ENCODE measurements at places on chromosomes 11 and 22.

DNA sequence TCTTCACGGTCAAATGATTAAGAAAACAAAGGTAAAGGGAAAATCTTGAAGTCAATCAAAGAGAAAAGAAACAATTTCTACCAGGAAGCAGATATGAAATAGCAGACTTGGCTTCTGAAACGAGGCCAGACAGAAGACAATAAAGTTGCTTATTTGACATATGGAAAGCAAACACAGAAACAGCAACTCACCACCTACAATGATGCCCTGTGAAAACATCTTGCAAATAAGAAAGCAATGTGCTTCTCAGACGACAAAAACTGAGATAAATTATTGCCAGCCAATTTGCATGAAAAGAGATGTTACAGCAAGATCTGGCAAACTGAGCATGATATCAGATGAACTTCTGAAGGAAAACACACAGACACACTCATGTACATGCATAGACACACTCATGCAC is 45.9 kb upstream of the CTSC start:
- no peak for DNase-seq

DNA sequence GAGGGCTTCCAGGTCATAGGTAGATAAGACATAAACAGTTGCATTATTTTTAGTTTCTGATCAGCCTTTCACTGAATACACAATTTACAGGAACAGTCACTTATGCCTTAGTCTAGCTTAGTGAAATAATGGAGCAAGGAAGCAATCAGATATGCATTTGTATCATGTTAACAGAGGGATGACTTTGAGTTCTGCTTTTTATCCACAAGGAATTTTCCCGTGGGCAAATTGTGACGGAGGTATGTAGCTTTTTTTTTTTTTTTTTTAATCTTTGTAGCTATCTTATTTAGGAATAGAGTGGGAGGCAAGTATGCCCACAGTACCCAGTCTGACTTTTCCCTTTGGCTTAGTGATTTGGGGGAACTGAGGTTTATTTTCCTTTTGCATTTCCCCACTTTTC is 3.4 kb upstream of the NLRP10 start:
- no peak for DNase-seq

DNA sequence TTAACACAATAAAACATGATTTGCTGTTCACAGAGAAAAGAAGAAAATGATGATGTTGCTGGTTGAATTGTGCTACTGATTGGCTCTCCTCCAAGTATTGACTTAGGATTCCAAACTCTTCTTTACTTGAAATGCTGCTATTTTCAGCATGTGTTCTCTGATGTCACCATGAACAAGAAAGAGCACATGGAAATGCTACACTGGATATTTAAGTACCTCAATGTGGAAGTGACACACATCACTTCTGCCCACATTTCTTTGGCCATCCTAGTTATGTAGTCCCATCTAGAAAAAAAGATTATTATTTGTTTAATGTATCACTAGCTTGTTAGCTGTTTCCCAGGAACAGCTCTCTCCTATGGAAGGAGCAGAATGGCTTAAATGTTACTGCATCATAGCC is 27.2 kb downstream of the OR52B2 start:
- no peak for DNase-seq

- no peak for DNase-seq
Measured at GRCh38 chr11:78577495-78577894, 2.8 kb upstream of the NARS2 start.

DNA sequence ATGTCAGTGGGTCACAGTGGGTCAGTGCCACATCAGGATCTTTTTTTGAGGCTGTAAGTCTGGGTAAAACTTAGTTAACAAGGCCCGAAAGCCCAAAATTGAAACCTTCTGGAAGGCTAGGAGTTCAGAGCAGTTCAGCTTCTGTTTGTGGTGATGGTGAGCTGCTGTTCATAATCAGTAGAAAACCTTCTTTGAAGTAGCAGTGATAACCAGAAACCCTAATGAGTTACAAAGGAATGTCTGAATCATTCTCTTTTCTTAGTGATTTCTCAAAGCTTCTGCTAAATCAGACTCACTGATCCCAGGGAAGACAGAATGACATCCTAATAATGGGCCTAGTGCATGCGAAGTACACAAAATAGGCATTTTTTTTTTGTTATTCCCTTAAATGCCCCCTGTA is 124.7 kb downstream of the PARVA start:
- DNase-seq = no peak

DNA sequence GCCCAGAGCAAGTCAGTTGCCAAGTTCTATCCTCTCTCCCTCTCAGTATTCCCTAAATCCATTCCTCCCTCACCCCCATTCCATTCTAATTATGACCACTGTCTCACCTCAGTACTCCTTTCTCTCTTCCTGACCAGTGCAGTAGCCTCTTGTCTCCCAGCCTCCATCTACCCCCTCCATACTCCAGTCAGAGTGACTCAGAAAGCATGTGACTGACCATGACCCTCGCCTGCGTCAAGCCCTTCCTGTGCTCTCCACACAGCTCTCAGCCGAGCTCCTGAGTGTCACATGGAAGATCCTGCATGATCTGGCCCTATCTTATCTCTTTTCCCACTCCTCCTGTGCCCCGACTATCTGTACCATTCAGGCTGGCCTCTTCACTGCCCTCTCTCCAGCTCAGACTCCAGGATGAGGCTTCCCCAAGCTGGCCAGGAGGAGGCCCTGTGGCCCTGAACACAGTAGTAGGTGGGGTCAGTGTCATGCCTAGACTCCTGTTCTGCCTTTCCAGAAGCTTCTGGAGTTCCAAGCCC is 42.6 kb downstream of the NEU3 start:
- no peak for DNase-seq

All from NCI-H748 treated with DMSO at 0.1 percent for 48 hours (cell line).